Hematopoietic multipotent progenitor cell treated with erythropoietin and hydrocortisone succinate and interleukin-3 and kit ligand, for 4 days (in vitro differentiated cells): ENCODE measurements at places on chromosomes 11 and 22.
A peak's percentile ranks its signal among the peaks of the same experiment; 100 is the strongest.

DNA sequence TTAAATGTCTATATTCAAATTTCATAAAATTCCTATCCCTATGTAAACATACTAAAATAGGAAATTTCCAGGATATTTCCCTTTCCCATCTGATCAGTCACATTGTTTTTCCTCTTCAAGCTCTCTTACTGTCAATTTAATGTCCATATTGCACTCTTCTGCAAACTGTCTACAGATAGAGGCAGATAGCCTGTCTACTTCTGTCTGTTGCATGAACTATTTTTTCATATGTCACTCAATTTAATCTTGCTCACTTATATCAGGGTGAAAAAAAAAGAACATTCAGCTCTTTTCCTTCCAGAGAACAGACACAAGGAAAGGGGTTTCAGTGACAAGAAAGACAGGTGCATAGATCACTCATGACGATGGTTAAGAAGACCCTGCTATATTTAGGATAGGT is 1013.9 kb upstream of the CCDC90B start:
- no peak for DNase-seq

- DNase-seq, result no peak
These were observed 14.7 kb upstream of the VPREB1 start for GRCh38 chr22:22229683-22230420.

- DNase-seq, result no peak
These were observed 395.6 kb downstream of the LARGE1 start for GRCh38 chr22:33524511-33525260.

DNA sequence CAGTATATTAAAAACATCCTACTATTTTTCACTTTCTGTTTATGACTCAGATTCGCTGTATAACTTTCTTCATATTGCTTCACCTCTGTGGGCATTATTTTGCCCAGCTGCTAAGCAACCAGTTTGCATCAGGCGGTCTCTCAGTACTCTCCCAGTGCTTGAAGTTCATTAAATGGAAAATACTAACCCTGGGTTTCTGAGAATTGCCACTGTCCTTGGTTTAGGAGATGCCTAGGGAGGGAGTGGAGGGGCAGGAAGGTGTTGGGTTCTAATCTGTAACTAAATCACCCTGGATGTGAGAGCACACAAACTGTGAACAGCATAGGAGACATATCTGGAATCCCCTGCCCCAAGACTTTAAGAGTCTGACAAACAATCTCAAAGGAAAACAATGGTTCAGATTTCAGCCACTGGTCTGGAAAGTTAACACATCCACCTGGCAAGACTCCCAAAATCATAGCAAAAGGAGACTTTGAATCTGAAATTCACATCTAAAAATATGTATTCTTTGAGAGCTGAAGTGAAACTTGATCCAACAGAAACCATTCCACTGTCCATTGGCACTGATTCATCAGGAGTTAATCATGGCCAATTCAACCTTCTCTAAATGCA is 540.0 kb downstream of the SOX6 start:
- peak; percentile 17 for DNase-seq

DNA sequence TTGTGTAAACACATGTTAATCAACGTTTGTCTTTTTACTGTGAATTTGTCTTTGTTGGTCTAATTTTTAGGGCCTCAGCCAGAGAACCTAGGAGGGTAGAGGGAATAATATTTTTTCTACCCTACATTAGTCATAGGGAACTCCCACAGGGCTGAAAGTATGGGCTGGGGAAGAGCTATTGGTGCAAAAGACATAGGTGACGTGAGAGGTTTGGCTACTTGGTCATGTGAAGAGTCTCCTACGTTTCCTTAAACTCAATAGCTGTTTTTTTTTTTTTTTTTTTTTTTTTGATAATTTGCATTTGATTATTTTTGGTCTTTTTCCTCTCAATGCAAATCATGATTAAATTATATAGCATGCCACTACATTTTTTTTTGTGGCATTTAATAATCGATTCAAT is 15.9 kb upstream of the MMP7 start:
- DNase-seq, result no peak

- no peak for DNase-seq
These were observed 123.6 kb downstream of the MN1 start for GRCh38 chr22:27677905-27678458.
